ENCODE measurements at places on chromosomes 11 and 22.

- no peak for DNase-seq
These were observed 93.2 kb downstream of the CACNA1I start for GRCh38 chr22:39663751-39664150.

- DNase-seq, result no peak
These were observed 93.1 kb upstream of the HORMAD2 start for GRCh38 chr22:29987137-29987536.

DNA sequence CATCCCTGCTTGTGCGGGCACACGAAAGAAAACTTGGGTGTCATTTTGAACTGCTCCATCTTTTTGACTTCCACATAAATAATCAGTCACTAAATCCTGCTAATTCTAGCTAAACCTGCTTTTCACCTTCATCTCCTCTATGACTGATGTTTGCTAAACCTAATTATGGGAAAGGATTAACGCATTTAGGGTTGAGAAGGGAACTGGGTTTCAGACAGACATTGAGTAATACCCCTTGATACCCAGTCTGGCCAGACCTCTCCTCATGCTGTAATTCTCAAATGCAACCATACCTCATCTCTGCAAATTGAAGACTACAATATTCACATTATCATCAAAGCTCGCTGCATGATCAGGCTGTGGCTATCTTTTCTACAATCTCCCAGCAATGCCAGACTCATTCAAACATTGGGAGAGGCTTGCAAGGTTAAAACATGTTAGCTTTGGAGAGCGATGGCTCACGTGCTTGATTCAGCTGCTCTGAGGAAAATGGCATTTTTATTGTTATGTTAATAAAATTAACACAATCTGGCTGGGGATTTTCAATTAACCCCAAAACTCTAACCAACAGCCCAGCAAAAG, 2.4 kb downstream of the HPS4 start:
- no peak for DNase-seq

GRCh38 chr11:113470233-113470632, 5.0 kb downstream of the DRD2 start:
- DNase-seq, result no peak
